ENCODE measurements at places on chromosomes 12 and 14. TPM values are rescaled to one million over a fixed set of nuclear protein-coding genes. Genes with fewer than 3 reads are reported as not detected.

- no peaks in the 10 kb centered on the region for H3K4me1 ChIP-seq
- no peak for DNase-seq
- H3K4me3 ChIP-seq: no peak overlapping the region
- no peak overlapping the region for H3K27ac ChIP-seq
Observed at GRCh38 chr14:100865682-100866591, 37.6 kb downstream of the RTL1 start.

DNA sequence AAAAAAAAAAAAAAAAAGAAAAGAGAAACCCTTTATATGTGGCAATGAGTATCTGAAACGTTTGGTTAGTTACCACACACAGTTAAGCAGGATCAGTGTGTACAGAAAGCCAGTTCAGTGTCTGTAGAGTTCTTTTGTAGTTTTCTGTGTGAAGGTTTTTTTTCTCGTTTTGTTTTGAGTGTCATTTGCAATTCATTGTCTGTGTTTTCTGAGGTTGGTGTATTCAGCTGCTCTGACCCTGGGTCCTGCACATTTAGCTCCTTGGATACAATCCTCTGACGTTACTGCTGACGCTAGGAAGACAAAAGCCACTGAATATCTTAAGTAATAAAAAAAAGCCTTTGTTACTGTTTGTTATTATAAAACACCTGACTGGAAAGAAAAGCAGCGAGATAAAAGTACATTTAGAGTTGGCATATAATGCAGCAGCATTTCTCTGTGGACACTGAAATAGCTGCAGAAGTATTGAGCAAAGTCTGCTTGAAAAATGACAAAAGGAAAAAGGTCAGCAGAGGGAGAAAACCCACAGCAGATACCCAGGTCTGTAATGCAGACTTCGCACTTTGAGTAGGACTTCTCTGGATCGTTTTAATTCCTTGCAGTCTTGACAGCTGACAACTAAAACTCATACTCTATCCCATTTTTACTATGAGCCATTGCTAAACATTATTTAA is 89.0 kb downstream of the POLR3B start:
- H3K27ac ChIP-seq: no peak overlapping the region
- no peaks in the 10 kb centered on the region for H3K4me1 ChIP-seq
- H3K27me3 ChIP-seq: no peaks in the 10 kb centered on the region

TAS2R30 gene
- total RNA-seq: 15.7 TPM

OR4K17 gene
- not detected for total RNA-seq

KLRF1 gene
- total RNA-seq: not detected

PDE3A gene
- 9.6 TPM for total RNA-seq
